ENCODE measurements at places on chromosomes 6 and 20.

DNA sequence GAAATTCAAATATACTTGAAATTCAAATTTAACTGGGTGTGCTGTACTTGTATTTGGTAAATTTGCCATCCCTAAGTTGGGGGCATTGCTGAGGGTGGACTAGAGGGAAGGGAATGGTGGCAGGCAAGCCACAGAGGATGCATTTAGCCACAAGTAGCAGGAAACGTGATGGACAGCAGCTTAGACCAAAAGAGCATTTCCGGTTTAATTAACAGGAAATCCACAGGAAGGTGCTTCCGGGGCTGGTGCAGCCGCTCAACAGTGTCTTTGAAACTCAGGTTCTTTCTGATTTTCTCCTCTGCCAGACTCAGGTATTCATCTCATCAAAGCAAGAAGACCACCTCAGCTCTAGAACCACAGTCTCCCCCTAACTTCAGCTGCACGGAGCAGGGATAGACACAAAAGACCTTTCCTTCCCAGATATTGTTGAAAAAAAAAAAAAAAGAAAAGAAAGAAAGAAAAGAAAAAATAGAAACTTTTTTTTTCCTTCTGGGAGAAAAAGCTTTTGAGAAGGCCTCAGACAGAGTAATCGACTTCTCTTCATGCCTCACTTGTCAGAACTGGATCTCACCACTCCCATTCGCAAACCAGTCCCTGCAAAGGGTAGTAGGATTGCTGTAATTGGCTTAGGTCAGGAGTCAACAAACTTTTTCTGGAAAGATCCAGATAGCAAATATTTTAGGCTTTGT is 8.0 kb upstream of the BCAS1 start:
- no peak for DNase-seq

GRCh38 chr6:43614396-43614730 is 14.7 kb downstream of the GTPBP2 start:
- no peak for DNase-seq

DNA sequence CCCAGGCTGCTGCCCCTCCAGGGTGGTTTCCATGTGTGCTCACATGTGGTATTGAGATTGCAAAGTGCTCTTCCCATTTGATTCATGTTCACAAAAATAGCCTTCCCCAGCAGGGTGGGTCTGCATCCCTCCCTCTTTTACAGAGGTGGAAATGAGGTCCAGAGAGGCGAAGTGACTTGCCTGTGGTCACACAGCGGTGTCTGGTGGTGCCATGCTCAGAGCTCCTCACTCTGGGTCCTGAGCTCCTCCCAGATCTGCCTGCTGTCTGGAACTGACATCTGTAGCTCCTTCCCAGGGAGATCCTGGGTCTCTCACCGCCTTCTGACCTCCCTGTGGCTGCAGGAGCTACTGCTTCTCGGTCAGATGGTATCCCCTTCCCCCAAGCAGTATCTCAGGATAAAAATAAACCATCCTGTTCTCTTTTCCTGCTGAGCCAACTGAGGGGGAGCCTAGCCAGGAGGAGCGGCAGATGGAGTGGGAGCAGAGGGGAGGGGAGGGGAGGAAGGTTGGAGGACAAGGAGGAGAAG is 11.9 kb downstream of the CD40 start:
- DNase-seq, result no peak

- peak; percentile 8 for DNase-seq
Observed at GRCh38 chr6:135667691-135668455, 170.3 kb upstream of the AHI1 start.

- DNase-seq, result no peak
Observed at GRCh38 chr6:8930009-8930408, 494.7 kb upstream of the SLC35B3 start.

DNA sequence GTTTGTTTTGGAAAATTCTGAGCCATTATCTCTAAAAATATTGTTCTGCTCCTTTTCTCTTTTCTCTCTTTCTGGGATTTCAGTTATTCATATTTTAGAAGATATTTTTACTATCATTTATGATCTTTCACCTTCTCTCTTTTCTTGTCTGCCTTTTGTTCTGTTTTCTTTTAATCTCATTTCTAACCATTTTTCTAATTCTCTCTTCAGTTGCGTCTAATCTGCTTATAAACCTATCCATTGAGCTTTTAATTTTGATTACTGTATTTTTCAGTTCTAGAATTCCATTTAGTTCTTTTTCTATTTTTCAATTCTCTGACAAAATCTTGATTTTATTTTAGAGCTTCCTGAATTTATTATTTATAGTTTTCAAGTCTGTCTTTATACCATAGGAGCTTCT is 42.2 kb upstream of the COL10A1 start:
- DNase-seq, result no peak

DNA sequence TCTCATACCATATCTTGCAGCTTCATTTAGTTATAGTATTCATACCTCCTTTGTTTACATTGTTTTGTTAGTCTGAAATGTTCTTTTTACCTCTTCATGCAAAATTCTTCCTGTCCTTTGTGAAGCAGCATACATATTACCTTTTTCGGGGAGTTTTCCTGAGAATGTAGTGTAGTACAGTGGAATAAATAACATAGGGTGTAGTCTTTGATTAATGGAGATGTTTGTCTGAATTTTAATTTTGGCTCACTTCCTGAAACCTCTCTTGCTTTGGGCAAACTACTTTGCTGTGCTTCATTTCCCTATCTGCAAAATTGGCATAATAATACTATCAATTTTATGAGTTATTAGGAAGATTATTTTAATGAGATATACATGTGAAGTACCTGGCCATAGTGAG is 5.6 kb downstream of the MACROD2 start:
- DNase-seq, result no peak

- no peak for DNase-seq
Observed at GRCh38 chr6:130822736-130823135, 4.5 kb upstream of the SMLR1 start.

- DNase-seq, result no peak
Observed at GRCh38 chr20:42281801-42282200, 663.6 kb upstream of the CHD6 start.

- no peak for DNase-seq
Observed at GRCh38 chr20:13356591-13356990, 135.5 kb downstream of the ISM1 start.

DNA sequence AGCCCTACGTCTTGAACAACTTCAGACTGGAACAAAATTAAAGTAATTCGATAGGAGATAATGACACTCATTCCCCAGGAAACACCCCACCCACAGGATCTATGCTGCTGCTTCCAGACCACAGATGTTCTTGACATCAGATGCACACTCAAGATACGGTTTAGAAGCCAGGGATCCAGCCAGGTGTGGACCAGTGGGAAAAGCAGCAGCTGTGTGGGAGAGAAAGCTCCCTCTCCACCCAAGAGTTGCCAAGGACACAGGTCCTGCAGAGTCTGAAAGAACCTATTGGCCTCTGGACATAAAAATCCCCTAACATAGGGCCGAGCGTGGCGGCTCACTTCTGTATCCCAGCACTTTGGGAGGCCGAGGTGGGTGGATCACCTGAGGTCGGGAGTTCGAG is 91.7 kb upstream of the NFATC2 start:
- no peak for DNase-seq

GRCh38 chr20:10580700-10581099 is 93.1 kb downstream of the JAG1 start:
- DNase-seq, result no peak

- DNase-seq, result no peak
Observed at GRCh38 chr20:21161926-21162325, 36.0 kb downstream of the KIZ start.

- no peak for DNase-seq
Observed at GRCh38 chr6:106163446-106163965, 77.4 kb downstream of the PRDM1 start.

- DNase-seq, result no peak
Observed at GRCh38 chr20:53252002-53252401, 279.8 kb downstream of the TSHZ2 start.

- DNase-seq, result no peak
Observed at GRCh38 chr6:41428336-41428995, 93.1 kb downstream of the NCR2 start.

- DNase-seq, result no peak
Observed at GRCh38 chr6:19349429-19349828, 487.7 kb upstream of the ID4 start.

DNA sequence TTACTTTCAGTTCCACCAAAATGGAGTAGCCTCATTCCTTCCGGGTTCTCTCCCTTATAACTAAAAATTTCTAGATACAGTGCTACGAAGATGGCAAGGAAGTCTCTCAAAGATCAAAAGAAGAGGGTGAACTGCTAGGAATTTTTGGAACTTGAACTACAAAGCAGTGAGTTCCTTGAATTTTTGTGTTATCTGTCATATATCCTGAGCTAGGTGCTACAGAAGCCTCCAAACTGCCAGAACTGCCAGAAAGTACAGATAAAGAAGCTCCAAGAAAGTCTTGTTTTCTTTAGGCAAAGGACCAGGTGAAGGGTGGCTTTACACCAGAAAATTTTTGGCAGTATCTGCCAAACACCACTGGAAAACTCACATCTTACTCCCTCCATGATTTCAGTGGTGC is 218.8 kb upstream of the FLRT3 start:
- no peak for DNase-seq

GRCh38 chr6:15434263-15434662 is 188.4 kb downstream of the JARID2 start:
- DNase-seq, result no peak

DNA sequence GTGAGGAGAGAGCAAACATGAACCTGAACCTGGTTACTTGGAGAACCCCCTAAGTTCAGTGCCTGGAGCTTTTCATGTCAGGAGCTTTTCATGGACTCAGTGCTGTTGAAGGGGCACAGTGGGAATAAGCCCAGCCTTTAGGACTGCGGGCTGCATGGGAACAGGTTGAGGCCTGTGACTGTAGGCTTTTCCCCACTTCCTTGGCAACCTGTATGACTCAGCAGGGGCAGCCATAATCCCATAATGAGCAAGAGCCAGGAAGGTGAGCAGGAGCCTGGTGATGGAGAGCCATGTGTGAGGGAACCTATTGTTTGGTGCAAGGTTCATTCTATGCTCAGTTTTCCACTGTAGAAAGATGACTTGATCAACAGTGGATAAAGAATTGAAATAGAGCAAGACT is 23.4 kb downstream of the MEP1A start:
- no peak for DNase-seq

DNA sequence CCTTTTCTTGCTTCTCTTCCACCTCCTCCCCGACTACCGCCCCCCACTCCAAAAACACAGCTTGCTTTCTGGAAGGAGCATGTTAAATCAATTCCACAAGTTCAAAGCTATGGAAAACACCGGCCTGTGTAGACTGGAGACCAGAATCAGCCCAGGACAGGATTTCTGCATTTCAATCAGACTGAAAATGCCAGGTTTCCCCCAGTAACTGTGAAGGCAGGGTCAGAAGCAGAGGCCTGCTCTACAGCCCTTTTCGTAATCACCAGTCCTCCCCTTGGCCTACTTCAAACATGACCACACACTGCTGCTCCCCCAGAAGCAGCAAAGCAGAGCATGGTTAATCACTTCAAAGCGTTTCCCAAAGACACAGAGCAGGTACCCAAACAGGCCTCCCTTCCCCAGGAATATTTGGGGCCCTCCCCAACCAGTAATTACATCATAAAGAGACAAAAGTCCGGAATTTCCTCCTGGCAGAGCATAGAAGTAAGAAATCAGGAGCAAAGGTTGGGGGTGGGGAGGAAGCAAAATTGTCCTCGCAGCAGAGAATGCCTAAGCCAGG is 38.4 kb downstream of the ZMYND8 start:
- DNase-seq, result no peak

- DNase-seq, result no peak
Observed at GRCh38 chr6:100803264-100804045, 77.7 kb downstream of the ASCC3 start.

DNA sequence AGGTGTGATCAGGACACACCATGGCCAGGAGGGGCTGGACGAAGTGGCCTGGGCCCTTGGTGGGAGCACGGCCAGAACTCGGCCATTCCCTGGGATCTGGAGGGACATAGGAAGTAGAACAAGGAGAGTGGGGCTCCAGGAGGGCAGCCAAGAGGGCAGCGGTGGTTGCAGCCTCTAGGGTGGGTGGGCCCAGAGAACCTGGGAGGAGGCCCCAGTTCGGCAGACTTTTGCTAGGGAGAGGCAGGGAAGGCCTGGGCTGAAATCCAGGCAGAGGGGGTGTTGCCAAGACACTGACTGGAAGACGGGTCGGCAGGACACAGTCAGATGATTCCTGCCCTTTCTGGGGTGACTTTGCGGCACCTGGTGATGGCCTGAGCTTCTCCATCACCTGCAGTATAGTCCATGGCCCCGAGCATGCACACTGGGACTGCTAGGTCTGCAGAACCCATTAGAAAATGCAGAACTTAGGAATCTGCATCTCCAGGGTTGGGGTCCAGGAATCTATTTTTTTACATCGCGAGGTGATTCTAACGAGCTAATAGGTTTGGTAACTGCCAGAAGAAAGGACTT is 224.8 kb downstream of the SYNDIG1 start:
- no peak for DNase-seq

- DNase-seq, result no peak
Observed at GRCh38 chr20:32183947-32184635, 23.5 kb downstream of the PLAGL2 start.

- no peak for DNase-seq
Observed at GRCh38 chr6:88870717-88871330, 92.6 kb downstream of the RNGTT start.

GRCh38 chr6:64034910-64035655 is 399.5 kb downstream of the PHF3 start:
- DNase-seq, result no peak

DNA sequence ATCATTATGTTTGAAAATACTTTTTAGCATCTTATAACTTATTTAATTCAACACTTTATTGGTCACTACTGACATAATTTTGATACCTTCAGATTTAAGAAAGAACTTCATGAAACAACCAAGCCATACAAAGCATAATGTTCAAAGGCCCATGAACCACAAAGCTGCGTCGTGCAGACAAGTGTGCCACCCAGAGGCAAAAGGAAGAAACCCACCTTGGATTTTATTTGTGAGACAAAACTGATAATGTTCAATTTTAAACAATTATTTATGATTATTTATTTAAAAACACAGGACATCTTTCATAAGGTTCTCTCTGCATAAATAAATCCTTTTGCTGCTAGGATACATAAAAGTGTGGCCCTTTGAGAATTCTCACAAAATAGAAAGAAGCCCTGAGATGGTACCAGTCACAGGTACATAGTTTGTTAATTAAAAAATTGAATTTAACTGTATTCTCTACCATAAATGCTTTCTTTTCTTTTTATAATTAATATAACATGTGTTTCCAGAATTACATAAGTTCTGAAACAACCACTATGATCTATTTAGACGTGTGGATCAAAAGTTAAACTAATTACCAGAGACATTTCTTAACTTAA is 143.7 kb downstream of the RALGAPA2 start:
- peak; percentile 41 for DNase-seq

Measured in NCI-H2081 treated with DMSO at 0.1 percent for 48 hours (cell line).